ENCODE measurements at places on chromosomes 6 and 20.

- no peak for DNase-seq
Measured at GRCh38 chr20:9498322-9498721, 16.1 kb upstream of the LAMP5 start.

DNA sequence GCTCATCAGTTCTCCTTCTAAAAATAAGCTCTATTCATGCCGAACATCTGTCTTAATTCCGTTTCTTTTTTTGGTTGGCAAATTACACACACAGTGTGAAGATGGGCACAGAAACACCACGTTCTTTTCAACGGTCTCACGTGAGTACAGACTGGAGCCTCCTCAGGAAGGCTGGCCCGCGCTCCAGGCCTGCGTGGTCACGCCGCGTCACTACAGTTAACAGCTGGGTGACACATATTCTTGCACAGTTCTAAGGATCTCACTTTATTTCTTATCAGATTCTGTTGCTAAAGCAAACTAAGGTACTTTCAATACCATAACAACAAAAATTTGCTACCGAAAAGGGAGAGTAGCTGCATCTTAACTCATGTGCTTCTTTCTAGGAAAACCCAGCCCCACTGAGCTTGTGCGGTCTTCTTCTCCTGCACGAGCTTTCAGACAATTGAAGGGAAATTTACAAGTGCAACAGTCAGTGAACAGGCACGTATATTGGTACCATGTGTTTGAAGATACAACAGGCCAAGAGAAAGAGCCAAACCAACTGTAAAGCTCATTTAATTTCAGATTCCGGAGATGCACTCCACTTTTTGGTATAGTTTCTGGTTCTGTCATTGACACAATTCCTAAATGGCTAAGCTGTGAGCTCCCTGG lies 55.6 kb upstream of the MPC1 start:
- no peak for DNase-seq

- no peak for DNase-seq
Measured at GRCh38 chr6:81876971-81877370, 124.5 kb upstream of the TENT5A start.

- no peak for DNase-seq
Measured at GRCh38 chr6:36099869-36100483, 30.3 kb upstream of the MAPK13 start.

GRCh38 chr6:121666814-121667213 lies 231.4 kb downstream of the GJA1 start:
- no peak for DNase-seq

- DNase-seq, result no peak
Measured at GRCh38 chr6:48775157-48775556, 664.2 kb upstream of the PTCHD4 start.

DNA sequence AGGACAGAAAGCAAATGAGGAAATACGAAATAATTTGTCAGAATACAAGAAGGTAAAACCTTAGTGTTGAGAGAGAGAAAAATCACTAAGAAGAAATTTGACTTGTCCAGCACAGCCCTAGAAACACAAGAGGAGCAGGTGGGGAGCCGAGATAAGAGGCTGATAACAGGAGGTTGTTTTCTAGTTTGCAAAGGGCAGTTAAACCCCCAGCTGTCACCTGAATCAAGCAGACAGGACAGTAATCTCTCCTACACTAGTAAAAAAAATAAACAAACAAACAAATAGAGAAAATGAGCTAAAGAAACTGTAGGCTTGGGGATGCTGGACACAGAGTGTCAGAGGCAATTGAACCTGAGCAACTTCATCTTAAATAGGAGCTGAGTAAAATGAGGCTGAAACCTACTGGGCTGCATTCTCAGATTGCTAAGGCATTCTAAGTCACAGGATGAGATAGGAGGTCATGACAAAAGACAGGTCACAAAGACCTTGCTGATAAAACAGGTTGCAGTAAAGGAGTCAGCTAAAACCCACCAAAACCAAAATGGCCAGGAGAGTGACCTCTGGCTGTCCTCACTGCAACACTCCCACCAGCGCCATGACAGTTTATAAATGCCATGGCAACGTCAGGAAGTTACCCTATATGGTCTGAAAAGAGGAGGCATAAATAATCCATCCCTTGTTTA lies 40.4 kb downstream of the FAM184A start:
- no peak for DNase-seq

DNA sequence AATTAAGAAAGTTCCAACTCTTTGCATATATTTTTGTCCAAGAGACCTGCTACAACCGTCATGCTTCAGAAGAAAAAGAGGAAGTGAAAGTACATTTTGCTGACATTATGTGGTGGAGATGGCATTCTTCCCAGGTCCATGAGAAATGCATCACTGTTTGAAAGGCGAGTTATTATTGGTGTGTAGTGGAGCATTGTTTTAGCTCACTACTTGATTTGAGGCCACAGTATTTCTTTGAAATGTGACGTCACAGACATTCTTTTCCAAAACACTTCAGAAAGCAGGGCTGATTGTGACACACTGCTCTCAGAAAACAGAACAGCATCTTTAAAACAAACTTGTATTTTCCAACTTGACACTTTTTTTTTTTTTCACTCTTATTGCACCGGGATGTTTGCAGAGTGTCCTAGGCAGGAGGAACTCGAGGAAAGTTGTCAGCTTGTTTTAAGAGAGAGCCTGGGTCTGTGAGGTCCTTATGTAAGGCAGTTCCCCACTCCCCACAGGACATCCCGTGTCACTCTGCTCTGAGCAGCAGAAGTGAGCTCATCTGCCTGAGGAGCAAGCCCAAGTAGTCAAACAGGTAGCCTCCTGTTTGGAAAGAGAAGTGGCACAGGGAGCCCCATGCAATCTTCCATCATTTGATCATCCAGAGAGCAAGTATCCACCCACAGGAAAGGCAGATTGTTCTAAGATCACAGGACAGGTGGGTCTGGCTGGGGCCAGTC lies 1.1 kb downstream of the SPTLC3 start:
- DNase-seq, result no peak

DNA sequence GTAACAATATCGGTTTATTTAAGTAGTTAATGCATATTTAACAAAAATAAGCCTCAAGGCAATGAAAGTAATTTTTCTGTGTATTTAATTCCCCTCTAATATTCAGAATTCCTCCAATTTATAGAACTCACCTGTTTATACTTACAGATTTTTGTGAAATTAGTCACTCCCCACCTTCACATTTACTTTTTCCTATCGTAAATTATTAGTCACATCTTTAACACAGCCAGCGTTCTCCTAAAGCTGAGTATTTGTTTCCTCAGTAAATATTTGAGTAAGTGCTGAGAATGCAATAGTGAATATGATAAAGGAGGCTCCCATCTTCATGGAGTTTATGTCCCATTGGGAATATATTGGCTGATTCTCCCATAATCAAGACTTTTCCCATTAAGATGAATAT lies 88.0 kb downstream of the SYCP2 start:
- DNase-seq, result no peak

DNA sequence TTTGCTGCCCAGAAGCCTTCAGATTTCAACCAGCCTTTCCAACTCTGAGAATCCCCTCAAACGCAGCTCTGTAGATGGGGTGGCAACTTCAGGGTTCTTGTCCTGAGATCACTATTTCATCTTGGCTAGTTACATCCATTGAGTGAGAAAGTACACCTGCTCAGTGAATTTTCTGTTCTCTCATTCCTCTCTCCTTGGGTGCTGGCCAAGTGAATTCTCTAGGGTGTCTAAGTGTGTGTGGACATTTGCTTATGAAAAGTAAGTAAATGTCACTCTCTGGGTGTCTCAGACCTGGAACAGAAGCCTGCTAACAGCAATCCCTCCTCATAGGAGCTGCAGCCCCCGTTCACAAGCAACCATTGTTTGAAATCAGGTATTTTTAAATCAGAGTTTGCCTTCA lies 3.8 kb downstream of the RIN2 start:
- DNase-seq, result no peak

DNA sequence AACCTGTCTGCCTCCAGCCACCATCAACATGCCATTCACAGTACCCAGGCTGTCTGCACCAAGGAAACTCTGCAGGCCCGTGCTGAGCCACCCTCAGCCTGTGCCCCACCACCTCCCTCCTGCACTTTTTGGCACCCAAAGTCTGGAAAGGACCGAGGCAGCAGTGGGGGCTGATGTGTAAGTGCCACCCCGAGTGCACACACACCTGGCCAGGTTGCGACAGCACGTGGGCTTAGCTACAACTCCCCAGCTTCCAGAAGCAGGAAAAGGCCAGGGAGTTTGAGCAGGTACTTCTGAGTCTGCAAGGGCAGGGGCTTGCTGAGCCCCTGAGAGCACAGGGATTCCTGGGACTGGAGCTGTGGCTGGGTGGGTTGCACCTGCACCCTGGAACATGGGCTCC lies 303.3 kb upstream of the OPRM1 start:
- DNase-seq, result no peak

DNA sequence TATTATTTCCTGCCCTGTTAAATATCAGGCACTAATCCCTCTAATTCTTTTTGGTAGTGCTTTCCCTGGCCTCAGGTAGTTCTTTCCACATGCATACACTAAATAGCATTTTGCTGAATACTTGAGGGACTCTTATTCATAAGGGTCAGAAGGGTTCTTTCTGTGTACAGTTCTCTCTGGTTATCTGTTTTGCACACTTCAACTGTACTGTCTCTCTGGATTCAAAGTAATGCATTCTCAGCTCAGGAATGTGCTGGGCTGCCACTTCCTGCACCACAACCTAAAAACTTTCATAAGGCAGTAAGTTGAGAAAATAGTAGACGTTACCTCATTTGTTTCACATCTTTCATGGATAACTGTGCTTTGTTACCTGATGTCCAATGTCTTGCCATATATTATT lies 32.1 kb downstream of the C6orf141 start:
- DNase-seq, result no peak

DNA sequence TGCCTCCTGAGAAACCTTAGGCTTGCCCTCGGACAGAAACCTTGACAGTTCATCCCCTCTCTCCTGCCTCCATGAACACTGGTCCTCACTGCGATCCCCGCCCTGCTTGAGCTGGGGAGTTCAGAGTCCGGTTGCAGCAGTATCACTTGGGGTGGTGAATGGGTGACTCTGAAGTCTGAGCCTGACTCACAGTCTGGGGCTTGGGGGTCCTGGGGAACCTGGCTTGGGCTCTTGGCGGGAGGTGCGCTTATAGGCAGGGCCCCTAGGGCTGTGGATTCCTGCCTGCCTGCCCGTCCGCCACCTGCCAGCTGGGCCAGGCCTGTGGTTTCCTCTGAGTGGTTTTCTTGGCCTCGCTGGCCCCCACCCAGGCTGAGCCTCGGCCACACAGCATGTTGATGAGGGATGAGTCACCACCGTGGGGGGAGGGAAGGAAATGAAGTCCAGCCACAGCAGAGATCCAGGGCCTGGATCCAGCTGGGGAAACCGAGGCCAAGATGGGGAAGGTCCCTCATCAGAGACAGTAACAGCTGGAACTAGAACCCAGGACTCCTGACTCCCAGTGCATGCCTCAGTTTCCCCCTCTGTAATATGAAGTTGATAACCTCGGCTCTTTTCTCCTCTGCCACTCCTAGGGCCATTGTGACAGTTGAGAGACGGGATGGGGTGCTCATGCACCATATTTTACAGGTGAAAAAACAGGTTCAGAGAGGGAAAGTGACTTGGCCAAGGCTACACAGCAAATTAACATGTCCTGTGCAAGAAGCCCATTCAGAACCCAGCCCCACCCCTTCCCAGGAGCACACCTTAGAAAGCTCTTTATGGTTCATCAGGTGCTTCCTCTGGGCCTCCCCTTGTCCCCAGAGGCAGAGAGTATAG lies 9.2 kb downstream of the FOXS1 start:
- DNase-seq, result no peak

DNA sequence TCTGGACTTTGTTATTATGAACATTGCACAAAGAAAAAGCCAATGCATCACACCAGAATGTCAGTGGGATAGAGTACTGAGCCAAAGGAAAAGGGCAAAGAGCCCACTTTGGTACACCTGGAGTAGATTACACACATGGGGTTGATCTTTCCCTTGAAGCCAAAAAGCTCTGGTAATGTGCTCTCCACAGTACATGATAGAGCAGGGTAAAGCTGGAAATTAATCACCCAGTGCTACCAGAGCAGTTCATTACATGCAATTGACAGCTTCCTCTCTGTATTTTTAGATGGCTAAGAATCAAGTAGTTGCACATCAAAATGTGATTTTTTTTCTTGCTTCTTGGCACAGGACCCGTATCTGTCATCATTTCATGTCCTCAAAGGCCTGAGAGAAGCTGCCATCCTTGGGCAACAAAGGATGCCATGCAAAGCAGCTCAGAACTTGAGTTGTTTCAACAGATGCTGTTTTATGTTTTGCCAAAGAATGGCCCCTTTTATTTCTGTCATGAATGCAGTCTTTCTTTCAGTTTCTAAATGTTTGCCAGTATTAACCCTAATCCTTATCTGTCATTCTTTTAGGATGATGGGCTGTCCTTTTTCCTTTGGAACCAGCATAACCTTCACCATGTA lies 88.1 kb downstream of the HDGFL1 start:
- DNase-seq, result no peak

DNA sequence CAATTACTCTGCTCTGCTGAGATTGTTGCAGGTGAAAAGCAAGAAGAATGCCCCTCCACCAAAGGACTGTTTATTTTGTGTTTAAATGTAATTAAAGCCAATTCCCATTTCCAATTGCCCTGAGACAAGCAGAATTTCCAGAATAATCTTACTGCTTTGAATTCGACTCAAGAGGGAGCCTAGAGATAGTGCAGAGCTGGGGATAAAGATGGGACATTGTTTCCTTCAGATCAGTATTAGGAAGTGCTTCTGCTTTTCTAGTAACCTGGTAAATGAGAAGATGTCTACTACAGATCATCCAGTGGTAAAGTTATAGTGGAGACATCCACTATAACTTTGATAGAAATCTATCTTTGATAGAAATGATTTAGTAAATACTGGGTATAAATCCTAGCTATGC lies 326.9 kb downstream of the UBE3D start:
- DNase-seq, result no peak

DNA sequence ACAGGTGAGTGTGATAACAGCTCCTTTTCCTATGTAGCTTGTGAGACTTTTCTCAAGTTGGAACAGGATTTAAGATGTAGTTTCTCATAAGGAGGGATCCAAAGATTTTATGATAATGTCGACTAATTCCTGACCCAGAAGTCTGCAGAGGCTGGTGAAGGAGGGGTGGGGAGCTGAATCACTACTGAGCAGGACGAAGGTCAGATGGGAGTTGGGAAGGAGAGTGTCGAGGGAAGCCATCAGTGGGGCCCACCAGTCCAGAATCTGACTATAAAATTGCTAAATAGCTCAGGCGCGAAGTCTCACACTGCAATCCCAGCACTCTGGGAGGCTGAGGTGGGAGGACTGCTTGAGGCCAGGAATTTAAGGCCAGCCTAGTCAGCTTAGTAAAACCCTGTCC lies 32.3 kb upstream of the CDYL start:
- DNase-seq, result no peak

- no peak for DNase-seq
Measured at GRCh38 chr6:115909923-115910546, 150.7 kb downstream of the FRK start.

- no peak for DNase-seq
Measured at GRCh38 chr6:152595499-152595898, 41.7 kb downstream of the SYNE1 start.

- no peak for DNase-seq
Measured at GRCh38 chr6:42710316-42710715, 12.1 kb downstream of the PRPH2 start.
